ENCODE measurements at places on chromosomes 11 and 22. TPM values are rescaled to one million over a fixed set of nuclear protein-coding genes. Genes with fewer than 3 reads are reported as not detected.

GRCh38 chr11:33294224-33294623 lies 37.0 kb downstream of the HIPK3 start:
- no peak for DNase-seq

DNA sequence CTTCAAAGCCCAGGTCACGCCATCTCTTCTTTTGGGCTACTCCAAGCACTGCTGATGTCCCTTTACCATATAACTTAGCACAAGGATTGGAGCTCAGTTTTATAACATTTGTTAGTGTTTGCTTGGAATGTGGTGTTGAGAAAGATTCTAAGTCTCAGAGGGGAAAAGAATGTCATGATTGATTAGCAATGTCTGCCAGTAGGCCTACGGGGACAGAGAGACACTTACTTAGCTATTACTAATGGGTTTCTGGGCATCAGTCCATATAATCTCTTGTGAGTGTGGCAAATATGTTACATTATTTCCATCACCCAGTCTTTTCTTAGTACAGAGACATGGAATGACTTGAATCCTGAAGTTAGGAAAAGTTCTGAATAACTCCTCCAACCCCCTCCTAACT lies 75.4 kb upstream of the FSHB start:
- no peak for DNase-seq

DNA sequence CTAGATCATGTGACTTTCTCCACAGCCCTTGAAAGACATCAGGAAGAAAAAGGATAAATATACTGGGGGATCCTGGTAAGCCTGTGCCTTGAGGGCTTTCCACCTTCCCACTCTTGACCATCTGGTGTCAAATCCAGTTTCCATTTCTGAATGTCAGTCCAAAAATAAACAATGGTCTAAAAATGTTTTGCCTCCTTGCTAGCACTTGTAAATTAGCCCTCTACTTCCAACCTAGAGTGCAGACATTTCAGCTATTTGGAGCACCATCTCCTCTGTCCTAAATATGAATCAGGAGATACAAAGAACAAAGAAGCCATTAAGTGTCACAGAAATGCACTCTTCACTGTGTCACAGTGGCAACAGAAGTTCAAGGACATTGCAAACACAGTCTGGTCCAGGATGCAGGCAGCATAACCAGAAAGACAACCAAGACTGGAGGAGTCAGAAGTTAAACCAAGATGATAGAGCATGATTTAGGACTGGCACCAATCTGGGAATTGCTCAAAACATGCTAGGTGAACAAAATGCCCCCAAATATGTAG lies 88.1 kb downstream of the CCDC34 start:
- no peak for DNase-seq

DNA sequence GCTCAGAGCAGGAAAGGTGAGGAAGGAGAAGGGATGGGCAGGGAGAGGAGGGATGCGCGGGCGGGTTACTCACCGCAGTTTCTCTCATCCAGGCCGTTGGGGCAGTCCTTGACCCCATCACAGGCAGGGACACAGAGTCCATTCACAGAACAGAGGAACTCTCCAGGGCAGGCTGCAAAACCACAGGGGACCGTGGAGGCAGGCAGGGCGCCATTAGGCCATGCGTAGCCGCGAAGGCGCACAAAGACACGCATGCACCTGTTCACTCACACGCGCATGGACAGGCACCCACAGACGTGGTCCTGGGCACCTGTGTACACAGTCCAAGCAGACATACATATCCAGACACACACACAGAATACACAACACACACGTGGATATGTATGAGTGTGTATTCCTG lies 23.0 kb downstream of the KCTD17 start:
- DNase-seq = no peak

- peak; percentile 93 for DNase-seq
These were observed 38.5 kb upstream of the CYP2D6 start for GRCh38 chr22:42169055-42169469.

The ANO9 gene
- 10.2 TPM for total RNA-seq

All from GM23338 (cell line).